ENCODE measurements at places on chromosomes 1 and 21.

DNA sequence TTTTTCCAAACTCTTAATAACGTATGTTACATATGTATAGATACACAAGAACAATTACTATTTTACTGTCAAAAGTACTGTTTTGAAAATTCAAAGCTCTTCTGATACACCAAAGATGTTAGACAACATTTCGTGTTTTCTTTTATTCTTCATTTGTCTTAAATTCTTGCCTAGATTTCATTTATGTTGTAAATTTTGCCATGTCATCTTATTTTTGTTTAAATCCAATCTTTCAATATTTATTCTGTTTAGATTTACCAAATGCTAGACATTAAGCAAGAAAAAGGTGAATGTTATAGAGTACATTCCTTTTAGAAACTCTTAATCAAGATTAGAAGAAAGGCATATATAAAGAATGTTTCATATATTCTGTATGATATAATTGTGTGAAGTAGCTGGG is 876.9 kb downstream of the KCNT2 start:
- DNase-seq, result no peak

DNA sequence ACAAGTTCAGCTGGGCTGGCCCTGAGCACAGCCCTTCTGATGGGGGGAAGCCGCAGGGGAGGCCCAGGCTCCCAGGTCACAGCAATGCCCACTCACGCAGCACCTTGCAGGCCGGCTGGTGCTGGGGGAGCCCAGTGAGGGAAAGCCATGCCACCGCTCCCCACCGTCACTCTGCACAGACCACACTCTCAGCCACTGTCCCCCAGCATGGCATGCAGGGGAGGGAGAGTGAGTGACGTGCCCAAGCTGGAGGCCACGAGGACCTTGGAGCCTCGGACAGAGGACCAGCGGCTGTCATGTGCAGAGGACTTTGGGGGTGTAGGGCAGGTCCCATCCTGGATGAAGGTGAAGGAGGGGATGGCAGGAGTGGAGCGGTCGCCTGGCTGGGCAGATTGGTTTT is 25.1 kb downstream of the SLC45A1 start:
- no peak for DNase-seq

DNA sequence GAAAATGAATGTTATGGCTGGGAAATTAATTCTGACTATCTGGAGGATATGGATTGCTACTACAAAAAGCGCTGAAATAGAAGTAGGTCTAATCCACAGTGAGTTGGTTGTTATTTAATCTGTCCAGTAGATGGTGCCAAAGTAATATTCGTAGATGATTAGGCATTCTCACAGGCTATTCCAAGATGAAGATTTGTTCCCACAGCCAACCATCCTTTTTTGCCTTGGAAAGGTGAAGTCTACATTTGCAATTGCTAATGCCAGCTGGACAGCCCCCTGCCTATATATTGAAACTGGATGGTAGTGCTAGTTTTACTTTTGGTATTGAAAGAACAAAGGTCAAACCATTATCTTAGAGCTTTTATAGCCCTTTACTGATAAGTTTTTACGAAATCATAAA is 43.8 kb downstream of the RBM11 start:
- no peak for DNase-seq

DNA sequence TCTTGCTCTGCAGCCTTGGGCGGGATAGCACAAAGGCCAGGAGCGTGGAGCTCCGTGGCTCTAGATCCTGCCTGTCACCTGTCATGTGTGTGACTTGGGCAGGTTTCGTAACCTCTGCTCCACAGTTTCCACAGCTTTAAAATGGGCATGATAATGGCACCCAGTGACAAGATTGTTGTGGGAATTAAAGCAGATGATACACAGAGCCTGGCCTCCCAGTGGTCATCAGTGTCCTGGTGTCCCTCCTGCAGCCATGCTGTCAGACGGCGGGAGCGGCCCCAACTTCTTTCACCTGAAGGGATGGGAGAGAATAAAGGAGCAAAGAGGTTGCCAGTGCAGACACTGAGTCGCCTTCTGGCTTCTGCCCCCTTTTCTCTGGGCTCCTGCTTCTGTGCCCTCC is 61.5 kb downstream of the SLC37A1 start:
- DNase-seq, result no peak

DNA sequence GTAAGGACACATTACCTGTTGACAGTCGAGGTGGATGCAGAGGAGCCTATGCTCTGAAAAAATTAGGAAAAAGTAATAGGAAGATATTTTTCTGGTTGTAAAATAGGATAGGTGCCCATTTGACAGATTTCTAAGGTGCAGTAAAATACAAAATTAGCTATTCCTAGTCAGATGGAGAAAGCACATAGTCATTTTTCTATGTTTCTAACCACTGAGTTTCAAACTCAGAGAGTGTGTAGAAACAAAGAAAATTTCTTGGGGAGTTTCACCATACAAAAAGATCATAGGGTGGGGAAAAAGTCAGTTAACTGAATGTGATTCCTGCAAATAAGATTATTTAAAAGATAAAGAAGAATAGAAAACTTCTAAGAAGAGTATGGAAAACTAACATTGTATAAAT is 666.9 kb downstream of the KCNT2 start:
- no peak for DNase-seq

DNA sequence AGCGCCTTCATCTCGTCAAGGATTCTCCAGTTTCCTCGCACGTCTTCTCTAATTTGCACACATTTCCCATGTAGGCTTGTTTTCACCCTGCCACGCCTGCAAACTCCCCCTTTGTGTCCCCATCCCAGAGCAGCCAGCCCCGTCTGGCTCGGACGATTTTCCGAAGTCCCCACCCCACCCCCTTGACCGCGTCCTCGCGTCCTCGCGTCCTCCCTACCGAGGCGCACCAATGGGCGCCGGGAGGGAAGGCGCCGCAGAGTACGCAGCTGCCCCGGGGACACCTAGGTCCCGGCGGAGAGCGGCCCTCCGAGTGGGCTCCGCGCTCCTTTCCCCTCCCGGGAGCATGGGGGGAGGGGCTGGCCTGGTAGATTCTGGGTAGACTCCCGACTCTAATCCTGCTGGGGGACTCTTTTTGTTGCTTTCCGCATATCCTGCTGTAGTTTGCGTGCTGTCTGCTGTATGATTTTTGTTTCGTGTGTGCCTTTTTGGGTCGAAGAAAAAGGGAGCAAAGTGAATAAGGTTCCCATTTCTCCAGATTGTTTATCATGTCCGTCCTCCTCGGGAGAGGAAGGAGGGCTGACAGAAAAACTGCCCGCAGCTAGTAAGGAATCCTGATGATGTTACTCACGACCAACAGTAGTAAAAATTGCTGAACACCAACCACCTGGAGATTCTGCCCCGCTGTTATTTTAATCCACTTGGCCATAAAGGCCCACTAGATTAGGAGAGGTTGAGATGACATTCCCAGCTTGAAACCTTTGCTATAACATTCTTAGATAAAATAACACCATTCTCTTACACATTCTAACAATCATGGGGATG is 1.5 kb downstream of the CACHD1 start:
- DNase-seq, result peak; percentile 32

DNA sequence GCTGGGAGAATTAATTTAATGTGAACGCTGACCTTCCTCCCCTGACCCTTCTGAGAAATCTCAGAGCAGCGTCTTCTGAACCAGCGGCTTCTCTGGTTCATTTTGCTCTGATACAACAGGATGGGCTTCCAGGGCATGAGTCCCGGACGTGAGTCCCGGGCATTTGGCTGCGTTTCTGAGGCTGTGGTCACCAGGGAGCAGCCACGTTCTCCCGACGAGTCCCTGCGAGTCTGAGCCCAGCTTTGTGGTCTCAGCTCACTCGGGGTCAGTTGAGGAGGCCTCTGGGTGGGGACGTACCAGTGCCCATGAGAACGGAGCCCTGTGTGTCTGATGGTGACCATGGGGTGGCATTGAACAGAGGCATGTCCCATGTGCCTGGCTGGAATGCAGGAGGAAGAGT is 17.7 kb upstream of the OBSCN start:
- no peak for DNase-seq

GRCh38 chr1:24558902-24559791 is 3.3 kb downstream of the NCMAP start:
- peak; percentile 29 for DNase-seq

DNA sequence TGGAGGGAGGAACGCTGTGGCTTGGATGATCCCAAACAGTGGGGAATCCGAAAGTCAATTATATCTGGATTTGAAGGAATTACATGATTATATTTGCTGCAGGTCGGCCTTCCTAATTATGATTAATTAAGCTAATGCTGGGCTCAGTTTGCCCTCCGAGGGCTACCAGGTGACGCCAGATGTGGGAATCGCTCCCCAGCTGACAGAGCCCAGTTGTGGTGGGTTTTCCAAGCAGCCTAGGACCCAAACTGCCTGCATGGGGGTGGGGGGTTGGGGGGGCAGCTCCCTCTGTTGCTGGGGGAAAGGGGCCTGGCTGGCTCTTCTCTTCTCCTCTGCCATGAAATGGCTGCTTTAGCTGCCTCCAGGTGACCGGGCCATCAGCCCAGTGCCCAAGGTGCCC is 147.6 kb upstream of the C1orf174 start:
- no peak for DNase-seq

GRCh38 chr1:100736324-100736723 is 16.8 kb downstream of the VCAM1 start:
- DNase-seq, result no peak

DNA sequence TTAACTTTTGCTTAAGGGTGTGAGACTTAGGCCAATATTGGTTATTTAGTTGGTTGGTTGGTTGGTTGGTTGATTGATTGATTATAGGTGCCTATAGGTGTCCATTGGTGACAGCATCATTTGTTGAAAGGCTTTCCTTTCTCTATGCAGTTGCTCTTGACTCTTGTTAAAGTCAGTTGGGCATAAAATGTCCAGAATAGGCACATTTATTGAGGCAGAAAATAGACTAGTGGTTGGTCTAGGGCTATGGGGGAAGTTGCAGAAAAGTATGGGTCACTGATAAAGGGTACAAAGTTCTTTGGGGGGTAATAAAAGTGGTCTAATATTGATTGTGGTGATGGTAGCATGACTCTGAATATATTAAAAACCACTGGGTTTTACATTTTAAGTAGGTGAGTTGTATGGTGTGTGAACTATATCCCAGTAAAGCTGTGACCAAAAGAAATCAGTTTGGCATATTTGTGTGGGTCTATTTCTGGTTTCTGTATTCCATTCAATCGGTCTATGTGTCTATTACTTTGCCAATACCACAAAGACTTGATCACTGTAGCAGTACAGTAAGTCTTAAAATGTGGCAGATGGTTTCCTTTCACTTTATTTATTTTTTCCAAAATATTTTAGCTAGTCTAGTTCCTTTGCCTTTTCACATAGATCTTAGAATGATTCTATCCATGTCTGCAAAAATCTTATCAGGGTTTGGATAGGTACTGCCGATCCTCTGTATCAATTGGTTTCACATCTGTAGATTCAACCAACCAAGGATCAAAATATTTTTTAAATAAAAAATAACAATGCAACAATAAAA is 63.0 kb downstream of the ATP1A1 start:
- DNase-seq, result no peak

DNA sequence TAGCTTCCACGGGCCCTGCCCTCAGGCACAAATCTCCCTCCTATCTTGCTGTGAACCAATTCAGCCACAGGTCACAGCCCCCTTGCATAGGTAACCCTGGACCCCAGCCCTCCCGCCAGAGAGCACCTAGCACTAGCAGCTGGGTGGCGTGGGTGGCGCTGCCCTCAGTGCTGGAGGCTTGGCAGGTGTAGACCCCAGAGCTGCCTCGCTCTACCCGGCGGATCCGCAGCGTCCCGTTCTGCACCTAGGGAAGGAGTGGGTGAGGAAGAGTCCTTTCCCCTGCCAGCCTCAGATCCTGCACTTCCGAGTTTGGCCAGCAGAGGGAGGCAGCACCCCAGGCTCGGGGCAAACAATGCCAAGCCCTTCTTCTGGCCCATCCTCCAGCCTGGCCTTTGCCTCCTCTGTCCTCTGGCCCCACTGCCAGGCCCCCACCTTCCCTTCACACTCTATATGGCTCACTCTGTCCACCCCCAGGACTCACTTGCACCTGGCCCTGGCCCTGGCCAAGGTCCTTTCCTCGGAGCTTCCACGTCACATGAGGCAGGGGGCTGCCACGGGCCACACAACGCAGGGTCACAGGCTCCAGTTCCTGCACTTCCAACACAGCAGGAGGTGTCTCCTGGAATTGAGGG is 9.0 kb downstream of the IGSF9 start:
- DNase-seq, result peak; percentile 77

DNA sequence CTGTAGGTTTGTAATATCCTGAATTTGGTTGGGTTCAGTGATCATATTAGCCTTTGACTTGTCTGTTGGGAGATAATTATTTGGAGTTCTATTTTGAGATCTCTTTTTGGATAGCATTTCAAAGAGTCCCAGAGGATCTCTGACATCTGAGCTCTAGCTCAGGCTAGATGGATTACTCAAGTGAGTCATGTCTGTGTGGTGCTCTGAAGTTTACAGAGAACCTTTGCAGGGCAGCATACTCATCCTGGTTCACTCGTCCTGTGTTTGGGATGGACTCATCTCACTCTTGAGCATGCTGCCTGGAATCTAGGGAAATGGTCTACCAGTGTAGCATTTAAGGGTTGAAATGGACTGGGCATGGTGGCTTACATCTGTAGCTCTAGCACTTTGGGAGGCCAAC is 29.4 kb upstream of the BMP8A start:
- no peak for DNase-seq

- DNase-seq, result peak; percentile 80
Measured at GRCh38 chr1:156475568-156476500, 24.7 kb downstream of the MEF2D start.

DNA sequence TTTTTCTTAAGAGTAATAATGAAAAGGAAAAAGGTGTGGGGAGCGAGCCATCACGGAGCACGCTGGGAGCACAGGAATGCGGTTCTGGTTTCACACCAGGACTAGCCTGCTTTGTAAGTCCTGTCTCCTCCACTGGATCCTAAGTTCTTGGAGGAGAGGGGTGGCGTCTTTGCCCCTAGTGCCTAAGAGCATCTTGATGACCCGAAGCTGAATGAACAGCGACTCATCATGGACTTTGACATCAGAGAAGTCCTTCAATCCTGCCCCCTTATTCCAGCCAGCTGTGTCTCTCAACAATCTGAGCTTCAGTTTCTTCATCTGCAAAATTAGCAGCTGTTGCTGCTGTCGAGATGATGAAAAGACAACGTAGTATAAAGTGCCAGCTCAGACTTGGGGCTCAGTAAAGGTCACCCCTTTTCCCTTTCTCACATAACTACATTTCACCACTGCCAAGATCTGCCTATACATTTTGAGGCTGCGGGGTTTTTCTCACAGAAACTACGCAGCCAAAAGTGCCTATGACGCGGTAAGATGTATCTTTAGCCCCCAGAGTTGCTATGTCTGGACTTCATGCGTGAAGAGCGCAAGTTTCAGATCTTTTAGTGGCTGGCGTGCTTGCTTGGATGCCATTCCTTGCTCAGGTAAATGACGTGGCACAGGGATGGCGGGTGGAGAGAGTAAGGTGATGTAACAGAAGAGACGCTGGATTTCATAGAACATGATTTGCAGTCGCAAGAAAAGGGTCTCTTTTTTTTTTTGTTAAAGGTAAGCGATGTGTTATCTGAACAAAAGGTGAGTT is 4.9 kb upstream of the PRDM2 start:
- no peak for DNase-seq

DNA sequence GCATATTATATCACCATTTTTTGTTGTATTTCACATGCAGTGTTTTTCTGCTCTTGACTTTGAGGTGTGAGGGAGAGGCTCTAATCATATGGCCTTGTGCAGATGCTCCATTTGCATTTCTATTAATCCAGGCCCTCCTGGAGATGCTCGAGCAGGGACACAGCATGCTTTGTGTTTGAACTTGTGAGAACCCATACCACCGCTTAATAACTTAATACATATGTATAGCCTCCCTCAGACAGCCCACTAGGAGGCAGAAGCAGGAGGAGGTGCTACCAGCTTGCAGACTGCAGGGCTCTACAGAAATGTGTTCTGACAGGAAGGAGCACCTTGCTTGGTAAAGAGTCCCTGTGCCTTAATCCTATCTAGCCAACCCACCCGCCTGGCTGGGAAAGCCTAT is 155.2 kb downstream of the BARHL2 start:
- no peak for DNase-seq

All from heart right ventricle (tissue), 16 donors.